Adrenal gland (tissue), 19 donors: ENCODE measurements at places on chromosomes 5 and 9. TPM values are rescaled to one million over a fixed set of nuclear protein-coding genes. Genes with fewer than 3 reads are reported as not detected.

ABLIM3 gene
- total RNA-seq, result 18.2 TPM

FCN2 gene
- total RNA-seq, result 25.6 TPM

DNA sequence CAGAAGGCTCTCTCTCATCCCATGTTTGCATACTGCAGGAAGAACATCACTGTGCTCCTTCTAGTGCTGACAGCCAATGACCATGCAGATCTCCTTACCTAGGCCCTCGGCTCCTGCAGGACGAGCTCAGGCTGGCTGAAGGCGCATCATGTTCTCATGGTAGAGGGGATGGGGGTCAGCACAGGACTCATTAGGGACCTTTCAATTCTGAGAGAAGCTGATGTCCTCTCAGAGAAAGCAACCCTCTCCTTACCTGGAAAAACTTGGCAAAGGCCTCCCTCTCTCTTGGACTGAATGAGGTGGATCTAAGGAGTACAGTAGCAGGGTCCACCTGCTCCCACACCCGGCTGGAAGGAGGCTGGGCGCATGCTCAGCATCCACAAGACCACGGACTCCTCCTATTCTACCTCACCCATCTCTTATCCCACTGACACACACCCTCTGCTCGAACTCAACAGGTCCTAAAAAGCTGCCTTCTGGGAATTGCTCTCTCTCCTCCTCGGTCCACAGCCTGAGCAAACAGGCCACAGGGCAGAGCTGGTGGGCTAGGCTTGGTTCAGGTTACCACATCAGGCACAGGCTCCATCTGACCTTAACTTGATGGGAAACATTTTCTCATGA lies 2.9 kb downstream of the IPPK start:
- peaks cover 30% of the 10 kb centered on the region for H3K4me1 ChIP-seq
- DNase-seq, result no peak
- no peak overlapping the region for H3K27ac ChIP-seq
- no peaks in the 10 kb centered on the region for H3K27me3 ChIP-seq

- H3K36me3 ChIP-seq, result no peaks in the 10 kb centered on the region
- DNase-seq, result no peak
- no peaks in the 10 kb centered on the region for H3K27me3 ChIP-seq
- H3K4me3 ChIP-seq, result no peak overlapping the region
- H3K27ac ChIP-seq, result no peak overlapping the region
Observed at GRCh38 chr5:154222414-154222813, 31.9 kb downstream of the GALNT10 start.

NTRK2 gene
- 1.2 TPM for total RNA-seq

GRCh38 chr9:6229619-6230018 lies 14.0 kb downstream of the IL33 start:
- no peaks in the 10 kb centered on the region for H3K27me3 ChIP-seq
- no peak for DNase-seq
- H3K4me1 ChIP-seq, result no peaks in the 10 kb centered on the region
- H3K27ac ChIP-seq, result no peak overlapping the region

DNA sequence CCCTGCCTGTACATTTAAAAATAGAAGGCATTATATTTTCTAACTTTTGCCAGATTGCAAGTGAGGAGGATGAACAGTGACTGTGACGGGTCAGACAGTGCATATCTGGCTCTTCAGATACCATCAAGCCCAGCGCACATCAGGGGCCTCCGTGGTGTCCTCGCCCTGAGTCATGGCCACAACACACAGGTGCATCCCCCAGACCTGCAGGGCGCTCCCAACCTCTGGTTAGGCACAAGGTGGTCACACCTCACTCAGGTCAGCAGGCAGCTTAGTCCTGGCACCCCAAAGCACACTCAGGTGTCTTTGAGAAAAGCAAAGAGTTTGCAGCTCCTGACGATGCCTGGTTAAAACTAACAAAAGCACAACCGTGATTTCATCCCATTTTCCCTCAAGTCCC lies 28.6 kb downstream of the IRX2 start:
- no peak overlapping the region for H3K4me3 ChIP-seq
- no peaks in the 10 kb centered on the region for H3K4me1 ChIP-seq
- DNase-seq, result no peak
- H3K27me3 ChIP-seq, result no peaks in the 10 kb centered on the region

- no peak for DNase-seq
- no peak overlapping the region for H3K27ac ChIP-seq
- no peak overlapping the region for H3K4me3 ChIP-seq
- peaks cover 19% of the 10 kb centered on the region for H3K4me1 ChIP-seq
- H3K27me3 ChIP-seq, result no peaks in the 10 kb centered on the region
Observed at GRCh38 chr5:37552161-37552560, 173.0 kb downstream of the WDR70 start.

DNA sequence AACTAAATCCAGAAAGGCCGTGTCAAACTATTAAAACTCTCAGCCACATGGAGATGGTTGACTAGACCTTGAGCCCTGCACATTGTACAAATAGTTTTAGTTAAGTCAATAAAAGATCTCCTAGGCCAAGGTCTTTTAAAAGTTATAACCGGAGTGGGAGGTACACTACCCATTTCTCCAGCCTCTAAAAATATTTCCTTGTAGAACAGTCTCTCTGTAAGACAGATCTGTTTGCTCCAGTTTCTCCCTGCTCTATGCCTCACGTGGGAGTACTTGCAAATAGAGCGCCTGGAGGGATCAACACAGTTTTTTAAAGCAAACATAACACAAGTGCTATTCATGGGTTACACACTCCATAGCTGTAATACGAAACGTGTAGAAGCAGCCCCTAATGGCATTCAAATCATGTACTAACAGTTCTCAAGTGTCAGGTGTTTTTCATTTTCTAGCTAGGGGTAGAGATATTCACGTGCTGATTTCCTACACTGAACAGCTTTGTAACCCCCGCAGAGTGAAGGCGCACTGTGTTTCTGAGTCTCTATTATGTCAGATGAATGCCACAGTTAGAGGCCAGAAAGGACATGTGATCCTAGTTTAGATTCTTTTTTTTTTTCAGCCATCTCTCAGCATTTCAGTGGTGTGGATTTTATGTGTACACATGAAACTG lies 703.4 kb upstream of the GRAMD2B start:
- H3K4me1 ChIP-seq, result no peaks in the 10 kb centered on the region
- H3K36me3 ChIP-seq, result no peaks in the 10 kb centered on the region
- H3K27me3 ChIP-seq, result no peaks in the 10 kb centered on the region
- no peak overlapping the region for H3K27ac ChIP-seq
- no peak overlapping the region for H3K4me3 ChIP-seq
